ENCODE measurements at places on chromosomes 6 and 20.

GRCh38 chr20:19074828-19075516 is 137.5 kb upstream of the SLC24A3 start:
- DNase-seq, result no peak

DNA sequence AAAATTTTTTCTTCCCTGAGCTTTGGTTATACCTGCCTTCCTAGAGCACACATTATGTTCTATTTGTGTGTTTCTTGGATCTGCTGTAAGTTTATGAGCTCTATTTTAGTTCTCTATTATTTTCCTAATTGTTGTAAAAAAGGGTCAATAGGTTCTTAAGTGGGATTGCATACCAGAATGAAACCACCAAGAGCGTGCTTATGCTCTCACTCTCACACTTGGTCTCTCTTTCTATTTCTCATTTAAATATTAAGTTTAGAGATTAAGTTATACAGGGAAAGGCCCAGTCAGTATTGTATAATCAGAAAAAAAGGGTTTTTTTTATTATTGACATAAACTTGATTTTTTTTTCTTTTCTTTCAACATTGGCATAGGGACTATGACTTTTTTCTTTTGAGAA is 96.8 kb downstream of the RIMS1 start:
- no peak for DNase-seq

GRCh38 chr6:143726015-143726647 is 48.4 kb downstream of the PHACTR2 start:
- no peak for DNase-seq

GRCh38 chr6:142821860-142822259 is 123.1 kb downstream of the HIVEP2 start:
- no peak for DNase-seq

GRCh38 chr6:123804014-123804786 is 535 bp downstream of the NKAIN2 start:
- no peak for DNase-seq

GRCh38 chr6:151109869-151110575 is 129.7 kb upstream of the AKAP12 start:
- no peak for DNase-seq

DNA sequence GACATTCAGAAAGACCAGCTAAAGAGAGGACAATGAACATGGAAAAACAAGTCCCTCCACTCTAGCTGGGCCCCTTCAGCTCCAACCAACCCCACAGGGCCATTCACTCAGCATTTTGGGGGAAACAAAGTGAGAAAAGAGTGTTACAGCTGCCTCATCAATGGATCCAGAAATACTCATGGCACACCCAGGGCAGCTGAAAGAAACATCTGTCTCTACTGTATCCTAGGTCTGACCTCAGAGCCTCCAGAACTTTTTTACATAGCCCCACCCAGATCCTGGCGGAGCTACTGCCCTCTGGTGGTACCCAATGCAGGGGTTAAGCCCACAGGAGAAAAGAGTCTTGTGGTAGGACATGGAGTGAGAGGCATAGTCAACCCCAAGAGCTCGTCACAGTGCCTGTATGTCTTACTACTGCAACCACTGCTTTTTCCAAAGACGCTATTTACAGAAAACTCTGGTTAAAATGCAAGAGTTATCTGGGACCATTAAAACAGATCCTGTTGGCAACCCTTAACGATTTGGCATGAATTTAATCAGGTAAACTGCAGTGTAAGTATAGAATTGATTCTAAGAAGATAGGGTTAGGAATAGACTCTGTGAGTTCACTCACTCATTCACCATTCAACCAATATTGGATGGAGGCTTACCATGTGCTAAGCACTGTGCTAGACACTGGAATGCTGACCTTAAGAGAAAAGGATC is 37.4 kb upstream of the FAM83C start:
- no peak for DNase-seq

- no peak for DNase-seq
These were observed 573.5 kb downstream of the COL12A1 start for GRCh38 chr6:74632196-74632875.

GRCh38 chr6:163324326-163324687 is 90.2 kb upstream of the QKI start:
- no peak for DNase-seq

DNA sequence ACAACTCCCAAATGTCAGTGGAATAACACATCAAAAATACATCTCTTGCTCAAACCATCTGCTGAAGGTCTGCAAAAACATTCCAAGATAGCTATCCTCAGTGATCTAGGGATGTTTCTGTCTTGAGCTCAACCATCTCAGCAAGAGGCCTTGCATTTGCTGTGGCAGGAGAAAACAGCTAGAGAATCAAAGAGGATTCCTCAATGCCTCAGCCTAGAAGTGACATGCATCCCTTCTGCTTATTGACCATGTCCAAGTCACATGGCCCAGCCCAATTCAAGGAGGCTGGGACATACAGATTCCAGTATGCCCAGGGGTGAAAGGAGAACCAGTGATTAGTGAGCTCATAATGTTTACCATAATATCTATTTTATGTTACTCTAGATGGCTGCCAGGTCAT is 269.5 kb downstream of the PLCB1 start:
- DNase-seq, result no peak

- no peak for DNase-seq
These were observed 89.2 kb upstream of the BCLAF1 start for GRCh38 chr6:136378888-136379287.

DNA sequence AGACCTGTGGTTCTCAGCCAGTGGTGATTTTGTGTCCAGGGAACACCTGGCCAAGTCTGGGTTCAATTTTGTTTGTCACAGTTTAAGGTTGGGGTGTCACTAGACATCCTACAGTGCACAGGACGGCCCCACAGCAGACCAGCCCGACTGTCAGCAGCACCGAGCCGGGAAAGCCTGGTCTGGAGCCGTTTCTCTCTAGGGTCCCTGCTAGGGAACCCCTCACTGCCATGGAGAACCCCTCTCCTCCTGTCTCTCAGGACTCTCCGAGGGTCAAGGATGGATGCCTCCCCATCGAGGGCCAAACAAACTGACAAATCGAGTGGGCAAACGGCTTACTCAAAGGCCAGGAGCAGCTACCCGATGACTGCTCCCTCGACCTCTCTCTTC is 15.8 kb upstream of the STX16 start:
- no peak for DNase-seq

GRCh38 chr6:42509256-42509655 is 54.6 kb upstream of the UBR2 start:
- no peak for DNase-seq

DNA sequence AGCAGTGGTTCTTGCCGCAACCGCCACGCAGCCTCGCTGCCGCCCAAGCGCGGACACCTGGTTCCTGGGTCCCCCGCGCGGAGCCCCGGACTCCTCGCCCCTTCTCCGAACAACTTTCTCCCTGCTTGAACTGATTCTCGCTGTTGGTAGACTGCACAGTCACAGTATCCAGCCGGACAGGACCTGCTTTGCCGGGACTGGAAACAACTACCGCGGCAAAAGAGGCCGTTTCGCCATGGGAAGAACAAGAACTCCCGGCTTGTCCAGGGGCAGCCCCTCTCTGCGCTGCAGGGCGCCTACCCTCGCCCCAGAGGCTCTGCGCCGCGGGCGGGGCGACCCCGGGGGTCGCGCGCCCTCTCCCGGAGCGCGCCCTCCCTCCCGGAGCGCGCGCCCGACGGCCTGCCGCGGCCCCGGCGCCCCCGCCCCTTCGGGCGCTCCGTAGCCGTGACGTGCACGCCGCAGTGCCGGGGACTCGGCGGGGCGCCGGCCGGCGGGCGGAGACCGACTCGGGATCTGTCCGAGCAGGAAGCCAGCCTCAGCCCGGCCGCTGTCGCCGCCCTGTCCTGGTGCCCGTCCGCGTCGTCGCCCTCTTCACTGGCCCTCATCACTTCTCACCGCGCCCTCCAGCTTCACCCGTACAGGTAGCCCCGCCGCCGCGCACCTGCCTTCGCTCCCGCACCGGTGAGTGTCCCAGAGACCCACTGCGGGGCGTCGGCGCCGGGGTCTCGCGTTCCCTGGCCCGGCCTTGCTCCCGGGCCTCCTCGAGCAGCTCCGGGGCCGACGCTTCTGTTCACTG is at the start of gene MYO6:
TSS of gene MYO6 (plus strand) at position 497 of the 796 bp plus-strand sequence. CDS start 68,309 bp downstream, outside the sequence.
- DNase-seq, result no peak

GRCh38 chr6:90907931-90908655 is 321.2 kb upstream of the MAP3K7 start:
- DNase-seq, result no peak

DNA sequence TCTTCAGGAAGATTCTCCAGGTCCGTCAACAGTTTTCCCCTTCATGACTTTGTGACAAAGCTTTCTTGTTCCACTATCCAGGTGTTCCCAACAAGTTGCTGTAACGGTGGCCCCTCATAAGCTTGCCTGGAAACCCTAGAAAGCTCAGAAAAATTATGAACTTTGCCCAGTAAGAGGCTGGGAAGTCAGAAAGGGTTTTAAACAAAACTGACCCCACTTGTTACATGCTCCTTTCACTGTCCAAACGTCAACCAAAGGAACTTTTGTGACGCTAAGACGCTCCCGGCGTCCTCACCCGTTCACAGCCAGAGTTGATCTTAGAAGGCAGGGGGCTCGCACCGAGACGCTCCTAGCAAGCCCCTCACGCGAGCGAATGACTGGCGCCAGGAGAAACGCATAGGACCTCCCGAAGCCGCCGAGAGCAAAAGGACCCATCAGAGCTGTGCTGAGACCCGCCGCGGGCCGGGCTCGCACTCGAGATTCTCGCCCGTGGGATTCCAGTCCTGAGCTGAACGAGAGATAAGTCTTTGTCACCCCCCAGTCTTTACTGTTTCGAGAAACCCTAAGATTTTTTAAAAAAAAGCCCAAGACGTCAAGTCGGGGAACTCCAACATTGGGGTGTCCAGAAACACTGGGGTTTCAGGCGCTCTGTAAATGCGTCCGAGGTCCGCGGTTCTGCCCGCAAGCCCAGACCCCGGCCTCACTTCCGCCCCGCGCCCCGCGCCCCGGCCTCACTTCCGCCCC is 544 bp upstream of the ACAT2 start:
- no peak for DNase-seq

DNA sequence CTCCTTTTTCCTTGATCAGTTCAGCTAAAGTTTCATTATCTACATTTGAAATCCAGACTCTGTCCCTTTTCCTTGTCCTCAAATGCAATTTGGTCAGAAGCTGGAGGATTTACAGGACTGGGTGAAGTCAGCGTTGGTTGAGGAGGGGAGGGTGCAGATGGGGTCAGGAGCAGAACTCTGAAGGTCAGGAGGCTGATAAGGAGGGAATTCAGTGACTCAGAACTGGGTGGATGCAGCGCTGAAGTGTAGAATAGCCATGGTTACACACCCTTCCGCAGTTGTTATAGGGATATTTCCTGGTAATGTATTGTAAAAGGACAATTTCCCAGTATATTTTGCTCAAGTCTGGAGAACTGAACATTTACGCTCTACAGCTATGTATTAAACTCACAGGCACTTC is 133.1 kb upstream of the FOXA2 start:
- DNase-seq, result no peak

- DNase-seq, result no peak
These were observed 285.3 kb upstream of the PRDM1 start for GRCh38 chr6:105800871-105801270.

DNA sequence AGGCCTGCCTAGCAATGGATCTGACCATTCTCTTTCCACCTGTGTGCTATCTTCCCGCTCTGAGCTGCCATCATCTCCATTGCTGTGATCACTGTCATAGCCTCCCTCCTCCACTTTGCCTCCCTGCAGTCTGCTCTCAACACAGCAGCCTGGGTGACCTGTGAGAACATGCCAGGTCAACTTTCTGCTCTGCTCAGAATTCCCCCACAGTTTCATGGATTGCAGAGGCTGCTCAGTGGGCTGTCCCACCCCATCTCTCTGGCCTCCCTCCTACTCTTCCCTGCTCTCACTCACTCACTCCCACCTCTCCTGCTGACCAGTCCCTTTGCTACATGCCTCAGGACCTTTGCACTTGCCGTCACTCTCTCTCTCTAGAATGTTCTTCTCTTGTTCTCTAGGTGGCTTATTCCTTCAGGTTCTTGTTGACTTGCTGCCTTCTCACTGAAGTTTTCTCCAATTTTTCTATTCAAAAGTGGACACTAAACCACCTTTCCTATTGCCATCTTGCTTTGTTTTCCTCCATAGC is 159.9 kb downstream of the CD83 start:
- DNase-seq, result no peak

DNA sequence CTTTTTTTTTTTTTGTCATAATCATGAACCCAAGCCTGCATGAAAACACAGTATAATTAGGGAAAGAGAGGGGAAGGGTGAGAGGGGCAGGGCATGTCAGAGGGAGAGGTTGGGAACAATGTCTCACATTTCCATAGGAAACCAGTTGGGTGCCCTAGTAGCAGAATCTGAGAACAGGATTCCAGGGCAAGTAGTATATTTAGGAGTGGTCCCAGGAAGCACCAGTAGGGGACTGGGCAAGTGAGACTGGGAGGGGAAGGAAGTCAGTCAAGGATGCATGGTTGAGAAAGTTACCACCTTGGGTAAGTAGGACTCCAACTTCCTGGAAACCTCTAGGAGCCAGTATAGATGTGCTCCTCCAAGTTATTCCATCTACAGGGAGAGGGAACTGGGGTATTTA is 88.6 kb upstream of the MAFB start:
- DNase-seq, result no peak

GRCh38 chr20:20837574-20838021 is 125.2 kb upstream of the RALGAPA2 start:
- no peak for DNase-seq

- DNase-seq, result no peak
These were observed 114.5 kb downstream of the SLC16A10 start for GRCh38 chr6:111201764-111202163.

- no peak for DNase-seq
These were observed 3.2 kb upstream of the SLC4A11 start for GRCh38 chr20:3242172-3242692.

GRCh38 chr6:114058435-114058834 is 87.5 kb upstream of the HDAC2 start:
- no peak for DNase-seq

DNA sequence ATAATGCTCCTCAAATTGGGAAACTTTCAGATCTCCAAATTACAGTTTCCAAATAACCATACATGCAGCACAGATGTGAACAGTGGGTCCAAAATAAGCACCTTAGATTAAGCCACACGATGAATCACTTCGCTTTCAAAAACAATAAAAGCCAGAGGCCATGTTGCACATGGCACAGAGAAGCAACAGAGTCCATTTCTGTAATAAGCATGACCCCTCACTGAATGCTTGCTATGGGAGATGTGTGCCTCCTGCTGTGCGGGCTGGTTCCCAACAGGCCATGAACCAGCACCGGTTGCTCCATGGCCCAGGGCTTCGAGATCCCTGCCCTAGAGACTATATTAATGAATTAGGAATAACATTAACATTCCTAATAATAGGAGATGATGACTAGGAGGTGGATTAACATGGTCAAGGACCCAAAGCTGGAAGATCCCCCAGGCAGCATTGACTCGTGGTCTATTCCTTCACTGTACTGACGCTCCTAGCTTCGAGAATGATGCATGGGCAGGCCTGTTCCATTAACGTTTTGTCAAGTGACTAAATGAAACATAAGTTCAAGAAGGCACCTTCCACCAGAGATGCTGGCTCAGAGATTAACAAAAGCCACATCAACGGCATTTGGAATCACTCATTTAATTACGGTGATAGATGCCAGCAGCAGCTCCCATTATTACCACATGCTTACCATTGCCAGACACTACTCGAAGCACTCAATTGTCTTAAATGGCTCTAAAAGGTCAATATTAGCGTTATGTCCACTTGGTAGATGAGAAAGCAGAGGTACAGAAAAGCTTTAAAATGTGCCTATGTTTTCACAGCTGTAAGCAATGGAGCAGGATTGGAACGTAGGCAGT is 470.6 kb upstream of the AGPAT4 start:
- no peak for DNase-seq

Measured in effector CD8-positive, alpha-beta T cell (primary cell).